Activated gamma-delta T cell treated with Interleukin-2 at 50 U/mL for 16 hours (primary cell): ENCODE measurements at places on chromosomes 16 and 17.
A peak's percentile ranks its signal among the peaks of the same experiment; 100 is the strongest.

GRCh38 chr16:70472786-70473433, 18.5 kb downstream of the FCSK start:
- no peak for DNase-seq

- peak; percentile 63 for DNase-seq
Measured at GRCh38 chr16:12067714-12068401, 91.3 kb downstream of the SNX29 start.

- no peak for DNase-seq
Measured at GRCh38 chr17:50681263-50682200, 26.2 kb downstream of the ANKRD40 start.

DNA sequence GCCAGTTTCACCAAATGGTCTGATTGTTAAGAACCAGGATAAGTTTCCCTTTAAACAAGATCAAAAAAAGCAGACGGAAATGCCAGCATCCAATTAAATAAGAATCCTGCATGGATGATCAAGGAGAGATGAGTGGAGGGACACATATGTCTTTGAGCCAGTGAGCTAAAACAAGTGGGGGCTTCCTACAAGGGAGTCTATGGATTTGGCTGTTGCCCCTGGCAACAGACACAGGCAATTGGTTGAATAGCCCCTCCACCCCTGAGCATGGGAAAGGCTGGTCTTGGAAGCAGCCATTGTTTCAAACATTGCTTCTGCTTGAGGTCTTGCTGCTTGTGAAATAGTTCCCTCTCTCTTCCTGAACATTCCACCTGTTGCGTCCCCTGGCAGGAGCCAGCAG, 374.7 kb upstream of the ERCC4 start:
- DNase-seq: no peak

- no peak for DNase-seq
Measured at GRCh38 chr17:19331134-19331533, 31.4 kb downstream of the B9D1 start.

- DNase-seq: no peak
Measured at GRCh38 chr16:88065747-88066142, 114.5 kb downstream of the BANP start.

DNA sequence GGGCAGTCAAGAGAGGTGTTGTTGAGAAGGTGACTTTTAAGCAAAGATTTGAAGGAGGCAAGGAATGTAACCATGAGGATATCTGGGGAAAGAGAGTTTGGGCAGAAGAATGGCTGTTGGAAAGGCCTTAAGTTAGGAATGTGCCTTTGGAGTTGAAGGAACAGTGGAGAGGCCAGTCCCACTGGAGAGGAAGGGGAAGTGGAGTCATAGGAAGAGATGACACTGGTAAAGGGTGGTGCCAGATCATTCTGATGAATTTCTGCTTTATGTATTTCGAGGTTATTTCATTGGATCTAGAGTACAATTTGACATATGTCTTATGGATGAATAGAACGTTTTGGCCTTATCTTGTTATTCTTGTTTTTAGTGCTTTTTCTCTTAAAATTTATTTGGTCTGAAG, 93.5 kb downstream of the WWP2 start:
- no peak for DNase-seq
